Stimulated activated CD4-positive, alpha-beta T cell treated with anti-CD3 and anti-CD28 coated beads, Interleukin-1b, Interleukin-23, amount 100 ng/mL, for 48 hours (primary cell): ENCODE measurements at places on chromosomes 6 and 20.

DNA sequence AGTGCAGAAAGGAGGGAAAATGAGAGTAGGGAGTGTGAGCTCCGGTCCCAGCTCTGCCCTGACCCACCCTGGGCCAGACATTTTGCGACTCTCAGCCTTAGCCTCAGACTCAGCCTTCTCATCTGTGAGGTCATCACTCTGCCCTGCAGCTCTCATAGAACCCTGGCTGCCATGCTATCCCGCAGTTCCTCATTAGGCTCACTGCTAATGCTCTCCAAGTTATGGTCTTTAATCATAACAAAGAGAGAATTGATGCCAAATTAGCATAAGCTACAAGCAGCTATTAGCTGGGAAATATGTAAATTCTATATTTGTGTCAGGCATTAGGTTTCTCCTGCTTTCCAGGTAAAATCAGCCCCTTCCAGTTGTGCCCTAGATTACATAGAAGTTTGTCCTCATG, 46.5 kb upstream of the MLN start:
- DNase-seq = no peak

GRCh38 chr6:143959927-143960326, 48.1 kb downstream of the PLAGL1 start:
- no peak for DNase-seq

DNA sequence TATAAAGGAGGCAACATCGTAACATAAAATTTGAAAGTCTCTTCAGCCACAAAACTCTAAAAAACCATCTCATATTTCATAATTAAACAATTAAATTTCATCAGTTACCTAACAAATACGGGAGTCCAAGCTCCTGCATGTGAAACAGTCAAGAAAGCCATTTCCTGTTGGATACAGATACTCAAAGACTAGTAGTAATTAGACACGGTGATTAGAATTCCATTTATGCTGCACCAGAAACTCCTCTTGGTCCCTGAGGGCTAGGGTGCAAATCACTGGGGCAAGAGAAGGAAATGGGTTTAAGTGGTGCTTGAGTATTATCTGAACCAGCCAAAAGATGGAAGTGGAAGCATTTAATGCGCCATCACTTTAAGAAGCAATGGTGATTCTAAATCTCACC, 27.4 kb downstream of the TRAM2 start:
- no peak for DNase-seq

DNA sequence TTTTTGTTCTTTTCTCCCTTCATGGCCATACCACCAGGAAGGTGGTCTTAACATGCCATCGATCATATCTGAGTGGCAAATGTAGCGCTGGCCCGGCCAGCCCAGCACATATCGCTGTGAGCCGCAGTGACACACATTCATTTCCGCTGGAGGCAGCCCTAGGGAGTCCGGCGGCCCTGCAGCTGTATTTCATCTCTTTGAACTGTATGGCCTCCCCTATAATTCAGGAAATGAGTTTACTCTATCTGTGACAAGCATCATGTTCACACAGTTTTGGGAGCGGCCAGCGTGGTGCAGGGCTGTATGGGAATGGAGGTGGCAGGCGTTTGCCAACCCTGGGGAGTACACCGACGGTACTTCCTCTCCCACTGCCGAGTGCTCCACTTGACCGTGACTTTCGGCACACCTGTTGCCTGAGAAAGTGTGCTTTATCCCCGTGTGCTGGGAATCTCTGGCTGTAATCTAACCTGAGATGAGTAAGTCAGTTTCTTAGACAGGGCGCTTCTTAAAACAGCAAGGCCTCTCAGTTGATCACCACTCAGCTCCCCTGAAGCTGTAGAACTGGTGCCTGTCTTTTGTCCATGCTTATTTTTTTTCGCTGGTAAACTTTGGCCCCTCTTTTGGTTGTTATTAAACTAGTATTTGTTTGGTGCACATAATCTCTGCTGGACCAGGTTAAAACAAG, 257.1 kb upstream of the TAB2 start:
- peak; percentile 62 for DNase-seq

DNA sequence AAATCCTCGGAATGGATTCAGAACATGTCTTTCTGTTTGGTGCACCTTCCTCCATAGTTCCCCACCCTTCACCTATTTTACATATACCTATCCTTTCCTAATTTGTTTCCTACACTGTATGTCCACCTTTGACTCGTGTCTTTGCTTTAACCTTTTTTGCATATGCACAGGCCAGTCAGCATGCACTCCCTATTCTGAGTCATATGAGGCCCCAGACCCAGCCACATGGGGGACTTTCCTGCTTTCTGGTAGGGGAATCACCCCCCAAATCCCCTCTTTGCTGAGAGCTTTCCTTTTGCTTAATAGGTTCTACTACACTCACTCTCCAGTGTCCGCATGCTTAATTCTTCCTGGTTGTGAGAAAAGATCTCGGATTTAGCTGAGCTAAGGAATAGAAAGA, 393.8 kb upstream of the IMPG1 start:
- DNase-seq = no peak

GRCh38 chr6:67916399-67916798, 718.7 kb upstream of the ADGRB3 start:
- DNase-seq = no peak

- no peak for DNase-seq
Measured at GRCh38 chr6:12058172-12058961, 46.3 kb downstream of the HIVEP1 start.

DNA sequence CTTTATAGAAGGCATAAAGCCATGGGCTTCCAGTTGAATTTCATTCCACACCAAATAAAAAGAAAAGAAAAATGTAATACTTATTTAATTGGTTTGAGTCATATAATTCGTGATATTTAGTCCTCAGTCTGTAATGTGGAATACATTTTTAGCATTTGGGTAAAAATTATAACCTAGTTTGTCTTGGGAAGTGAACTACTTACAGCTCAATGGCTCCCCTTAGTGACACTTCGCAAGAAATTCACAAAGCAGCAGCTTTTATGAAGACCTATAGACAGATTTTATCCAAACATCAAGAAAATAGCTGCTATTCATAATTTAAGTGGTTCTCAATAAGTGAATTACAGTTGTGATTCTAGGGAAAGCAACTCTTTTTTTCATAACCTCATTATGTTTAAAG, 72.1 kb downstream of the RSPO3 start:
- DNase-seq = no peak

GRCh38 chr6:95417856-95418255, 159.5 kb upstream of the MANEA start:
- DNase-seq = no peak

DNA sequence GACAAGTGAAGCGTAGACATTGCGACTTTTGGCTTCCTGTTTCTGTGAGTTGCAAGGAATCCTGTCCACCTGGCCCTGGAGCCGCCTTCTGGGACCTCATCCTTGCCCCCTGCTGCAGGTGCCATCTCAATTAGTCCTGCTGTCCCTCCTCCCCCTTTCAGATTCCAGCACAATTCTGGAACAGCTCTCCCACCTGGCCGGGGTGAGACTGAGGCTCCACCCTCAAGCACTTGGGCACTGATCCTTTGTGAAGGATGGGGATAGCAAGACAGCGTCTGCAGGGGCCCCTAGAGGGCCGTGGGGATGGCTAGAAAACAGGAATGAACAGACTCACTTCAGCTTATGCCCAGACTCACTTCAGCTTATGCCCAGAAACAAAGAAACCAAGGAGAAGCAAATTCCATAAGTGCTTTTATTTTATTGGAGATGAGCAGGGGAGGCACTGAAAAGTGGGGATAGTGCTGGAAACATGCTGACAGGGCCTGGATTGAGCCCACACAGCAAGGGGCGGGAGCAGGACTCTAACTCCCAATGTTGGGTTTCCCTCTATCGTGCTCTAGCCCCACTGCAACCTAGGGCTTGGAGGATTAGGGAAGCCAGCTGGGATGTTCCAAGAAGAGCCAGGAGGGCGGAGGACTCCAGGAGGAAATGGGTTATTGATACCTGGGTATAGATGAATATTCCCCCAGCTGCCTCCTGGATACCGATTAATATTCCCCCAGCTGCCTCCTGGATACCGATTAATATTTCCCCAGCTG, 1.4 kb downstream of the C6orf15 start:
- no peak for DNase-seq

- DNase-seq = no peak
Measured at GRCh38 chr6:44132476-44132875, 5.1 kb downstream of the TMEM63B start.

- no peak for DNase-seq
Measured at GRCh38 chr6:82872185-82872584, 193.5 kb downstream of the UBE3D start.

GRCh38 chr6:6694825-6695624, 106.5 kb downstream of the LY86 start:
- no peak for DNase-seq

DNA sequence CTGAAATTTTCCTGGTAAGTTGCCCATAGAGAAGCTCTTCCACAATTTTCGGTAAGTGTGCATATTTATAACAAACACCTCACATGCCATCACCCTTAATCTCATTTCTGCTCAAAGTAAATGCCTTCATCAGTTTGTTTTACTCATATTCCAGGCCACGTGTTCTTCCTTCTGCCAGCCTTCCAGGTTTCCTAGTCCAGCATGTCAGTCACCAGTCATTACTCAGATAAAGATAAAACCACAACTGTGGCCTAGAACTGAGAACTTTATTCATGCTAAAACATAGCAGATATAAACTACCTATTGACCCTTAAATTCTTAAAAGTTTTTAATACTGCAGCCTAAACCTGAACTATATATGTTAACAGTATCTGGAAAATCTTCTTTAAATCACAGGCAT, 149.5 kb upstream of the SLC22A16 start:
- no peak for DNase-seq

GRCh38 chr6:151389618-151390275, 1.6 kb downstream of the ZBTB2 start:
- no peak for DNase-seq

- DNase-seq = no peak
Measured at GRCh38 chr6:56314683-56315523, 67.5 kb upstream of the COL21A1 start.

DNA sequence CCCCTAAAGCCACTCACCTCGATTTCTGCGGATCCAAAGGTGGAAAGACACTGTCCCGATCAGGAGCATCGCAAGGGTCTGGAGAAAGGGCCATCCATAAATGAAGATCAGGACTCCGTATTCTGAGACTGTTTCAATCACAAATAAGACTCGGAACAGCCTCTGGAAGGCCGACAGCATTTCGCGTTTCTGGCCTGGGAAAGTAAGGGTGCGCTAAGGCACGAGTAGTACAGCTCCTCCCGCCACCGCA, 44.6 kb downstream of the DPPA5 start:
- no peak for DNase-seq

- DNase-seq = no peak
Measured at GRCh38 chr6:117477988-117478852, 4.3 kb upstream of the DCBLD1 start.

- no peak for DNase-seq
Measured at GRCh38 chr6:89042664-89043063, 37.9 kb upstream of the PNRC1 start.

GRCh38 chr6:167572106-167572505, 247.2 kb downstream of the TTLL2 start:
- no peak for DNase-seq

DNA sequence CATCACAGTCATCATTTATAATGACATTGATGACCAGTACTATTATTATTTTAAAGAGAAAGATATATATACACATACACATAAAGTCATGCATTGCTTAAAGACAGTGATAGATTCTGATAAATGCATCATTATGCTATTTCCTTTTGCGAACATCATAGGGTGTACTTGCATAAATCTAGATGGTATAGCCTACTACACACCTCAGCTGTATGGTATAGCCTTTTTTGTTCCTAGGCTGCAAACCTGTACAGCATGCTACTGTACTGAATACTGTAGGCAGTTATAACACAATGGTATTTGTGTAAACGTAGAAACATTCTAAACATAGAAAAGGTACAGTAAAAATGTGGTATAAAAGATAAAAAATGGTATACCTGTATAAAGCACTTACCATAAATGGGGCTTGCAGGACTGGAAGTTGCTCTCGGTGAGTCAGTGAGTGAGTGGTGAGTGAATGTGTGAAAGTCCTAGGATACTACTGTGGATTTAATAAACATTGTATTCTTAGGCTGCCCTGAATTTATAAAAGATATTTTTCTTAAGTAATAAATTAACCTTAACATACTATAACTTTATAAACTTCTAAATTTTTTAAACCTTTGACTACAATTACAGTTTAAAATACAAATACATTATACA, 23.9 kb downstream of the QKI start:
- no peak for DNase-seq

- no peak for DNase-seq
Measured at GRCh38 chr20:46979603-46980241, 85.1 kb downstream of the EYA2 start.

DNA sequence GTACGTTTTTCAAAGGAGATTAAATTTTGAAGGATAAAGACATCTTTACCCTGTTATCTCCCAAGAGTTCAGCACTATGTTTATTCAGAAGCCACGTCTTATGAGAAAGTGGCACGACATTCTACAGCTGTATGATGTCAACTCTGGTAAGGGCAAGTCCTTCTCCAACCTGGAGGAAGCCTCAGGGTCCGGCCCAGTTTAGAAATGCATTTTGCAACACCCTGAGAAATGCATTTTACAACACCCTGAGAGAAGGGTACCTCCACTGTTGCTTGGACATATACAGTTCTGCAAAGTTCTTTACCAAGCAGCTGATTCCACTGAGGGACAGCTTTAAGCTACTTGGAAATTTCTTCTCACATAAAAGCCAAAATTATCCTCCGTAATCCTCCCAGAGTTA, 17.5 kb downstream of the NAPB start:
- DNase-seq = no peak
